ENCODE measurements at places on chromosomes 6 and 20. TPM values are rescaled to one million over a fixed set of nuclear protein-coding genes. Genes with fewer than 3 reads are reported as not detected.

Gene FAM83B
- 0.16 TPM for total RNA-seq

Gene ZNF831
- not detected for total RNA-seq

Gene FOXC1
- total RNA-seq: 2.3 TPM

Gene OR2B6
- not detected for total RNA-seq

Gene TMEM63B
- 17.5 TPM for total RNA-seq

Gene NOTCH4
- 0.77 TPM for total RNA-seq

Gene STXBP5
- 29.5 TPM for total RNA-seq

Data from bronchial smooth muscle cell (primary cell).